H4 (cell line): ENCODE measurements at places on chromosomes 5 and 9. TPM values are rescaled to one million over a fixed set of nuclear protein-coding genes. Genes with fewer than 3 reads are reported as not detected.

ZFYVE16 gene
- total RNA-seq, result 8.5 and 14.4 TPM in 2 replicates

IL4 gene
- not detected in 2 replicates for total RNA-seq

SLC6A19 gene
- total RNA-seq, result not detected in 2 replicates

PCDHB2 gene
- total RNA-seq, result 15.0 and 26.2 TPM in 2 replicates

PAX5 gene
- total RNA-seq, result not detected in 2 replicates

MAMDC2 gene
- not detected in 2 replicates for total RNA-seq

COL23A1 gene
- total RNA-seq, result 0.08 TPM in 1 of 2 replicates, not detected in the other

PCDHGB4 gene
- 0.16 and 0.21 TPM in 2 replicates for total RNA-seq

OLFML2A gene
- 2.8 and 5.5 TPM in 2 replicates for total RNA-seq

PCDHGA12 gene
- total RNA-seq, result 0.14 and 0.76 TPM in 2 replicates

PDE8B gene
- total RNA-seq, result 0.19 TPM in 1 of 2 replicates, not detected in the other

C5orf58 gene
- total RNA-seq, result not detected in 2 replicates

SOHLH1 gene
- total RNA-seq, result not detected in 2 replicates

NUTM2G gene
- not detected in 2 replicates for total RNA-seq

UAP1L1 gene
- total RNA-seq, result 6.6 and 7.4 TPM in 2 replicates

- DNase-seq, result no peak
Observed at GRCh38 chr9:126131066-126132010, 195.3 kb upstream of the MVB12B start.

GRCh38 chr9:74173284-74173683 is 323.9 kb upstream of the RORB start:
- no peak for DNase-seq

- DNase-seq, result no peak
Observed at GRCh38 chr5:20559845-20560244, 571.8 kb upstream of the CDH18 start.

GRCh38 chr5:133287500-133287899 is 235.7 kb downstream of the HSPA4 start:
- DNase-seq, result peak; percentile 47

DNA sequence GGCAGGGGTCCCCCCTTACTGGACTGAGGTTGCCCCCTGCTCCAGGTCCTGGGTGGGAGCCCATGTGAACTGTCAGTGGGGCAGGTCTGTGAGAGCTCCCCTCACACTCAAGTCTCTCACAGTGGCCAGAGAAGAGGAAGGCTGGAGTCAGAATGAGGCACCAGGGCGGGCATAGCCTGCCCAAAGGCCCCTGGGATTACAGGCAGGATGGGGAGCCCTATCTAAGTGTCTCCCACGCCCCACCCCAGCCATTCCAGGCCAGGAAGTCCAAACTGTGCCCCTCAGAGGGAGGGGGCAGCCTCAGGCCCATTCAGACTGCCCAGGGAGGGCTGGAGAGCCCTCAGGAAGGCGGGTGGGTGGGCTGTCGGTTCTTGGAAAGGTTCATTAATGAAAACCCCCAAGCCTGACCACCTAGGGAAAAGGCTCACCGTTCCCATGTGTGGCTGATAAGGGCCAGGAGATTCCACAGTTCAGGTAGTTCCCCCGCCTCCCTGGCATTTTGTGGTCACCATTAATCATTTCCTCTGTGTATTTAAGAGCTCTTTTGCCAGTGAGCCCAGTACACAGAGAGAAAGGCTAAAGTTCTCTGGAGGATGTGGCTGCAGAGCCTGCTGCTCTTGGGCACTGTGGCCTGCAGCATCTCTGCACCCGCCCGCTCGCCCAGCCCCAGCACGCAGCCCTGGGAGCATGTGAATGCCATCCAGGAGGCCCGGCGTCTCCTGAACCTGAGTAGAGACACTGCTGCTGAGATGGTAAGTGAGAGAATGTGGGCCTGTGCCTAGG is at the start of gene CSF2:
TSS of gene CSF2 (plus strand) at position 559 of the 783 bp plus-strand sequence. CDS start at position 594, 35 bp downstream.
- peak; percentile 77 for DNase-seq

GRCh38 chr9:13513286-13513685 is 233.8 kb upstream of the MPDZ start:
- DNase-seq, result no peak

DNA sequence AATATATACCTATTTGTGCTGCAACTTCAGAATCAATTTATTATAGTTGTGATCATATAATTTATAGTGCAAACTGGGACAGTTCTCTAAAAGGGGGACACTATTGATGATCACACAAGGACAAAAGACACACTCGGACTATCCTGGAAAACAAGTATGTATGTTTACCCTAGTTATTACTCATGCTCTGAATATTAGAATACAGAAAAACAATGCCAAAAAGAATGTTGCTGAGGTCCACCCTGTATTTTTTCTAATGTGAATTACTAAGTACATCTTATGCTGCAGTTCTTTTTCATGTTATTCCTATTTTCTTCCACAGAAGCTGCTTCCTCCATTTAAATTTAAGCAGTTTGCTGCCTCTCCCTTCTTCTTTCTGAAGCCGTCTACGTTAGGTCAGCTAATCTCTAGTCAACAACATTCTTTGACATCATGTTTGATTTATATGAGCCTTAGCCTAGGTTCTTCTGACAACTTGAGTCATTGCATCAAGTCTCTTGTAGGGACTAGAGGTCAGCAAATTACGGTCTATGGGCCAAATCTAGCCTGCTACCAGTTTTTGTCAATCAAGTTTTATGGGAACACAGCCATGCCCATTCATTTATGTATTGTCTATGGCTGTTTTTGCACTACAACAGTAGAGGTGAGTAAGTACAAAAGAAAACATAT is 40.1 kb upstream of the PPP3R2 start:
- no peak for DNase-seq

GRCh38 chr5:60811105-60811504 is 33.0 kb downstream of the ELOVL7 start:
- DNase-seq, result no peak

DNA sequence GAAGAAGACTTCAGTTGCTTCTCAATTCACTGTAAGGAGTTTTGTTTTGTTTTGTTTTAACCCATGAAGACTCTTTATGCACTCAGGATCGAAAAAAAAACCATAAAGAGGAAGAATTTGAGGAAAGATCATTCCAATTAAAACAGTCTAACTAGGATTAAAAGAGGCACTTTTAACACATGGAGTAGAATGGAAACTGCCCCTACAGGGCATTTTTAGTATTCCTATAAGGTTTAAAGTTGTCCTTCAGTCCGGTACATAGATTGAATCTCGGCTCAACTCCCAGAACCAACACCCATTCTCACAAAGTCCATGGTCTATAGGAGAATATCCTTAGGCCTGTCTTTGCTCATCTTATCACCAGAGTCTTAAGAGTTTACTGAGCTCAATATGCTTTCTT is 469.6 kb downstream of the DTWD2 start:
- no peak for DNase-seq

DNA sequence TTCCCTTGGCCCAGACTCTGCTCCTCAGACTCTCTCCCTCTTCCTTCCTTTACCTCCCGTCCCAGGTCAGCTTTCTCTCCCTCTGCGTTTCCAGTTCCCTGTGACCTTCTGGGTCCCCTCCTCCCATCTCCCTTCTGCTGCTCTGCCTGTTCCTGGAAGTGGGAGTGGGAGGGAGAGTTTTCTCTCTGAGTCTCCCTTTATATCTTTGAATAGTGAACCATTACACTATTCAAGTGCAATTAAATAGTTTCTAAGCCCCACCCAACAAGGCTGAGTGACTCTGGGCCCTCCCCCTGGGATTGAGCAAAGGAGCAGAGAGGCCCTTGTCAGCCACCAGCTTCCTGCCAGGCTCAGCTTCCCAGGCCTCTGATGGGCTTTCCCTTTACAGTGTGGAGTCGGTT is 34.8 kb downstream of the THBS4 start:
- no peak for DNase-seq

DNA sequence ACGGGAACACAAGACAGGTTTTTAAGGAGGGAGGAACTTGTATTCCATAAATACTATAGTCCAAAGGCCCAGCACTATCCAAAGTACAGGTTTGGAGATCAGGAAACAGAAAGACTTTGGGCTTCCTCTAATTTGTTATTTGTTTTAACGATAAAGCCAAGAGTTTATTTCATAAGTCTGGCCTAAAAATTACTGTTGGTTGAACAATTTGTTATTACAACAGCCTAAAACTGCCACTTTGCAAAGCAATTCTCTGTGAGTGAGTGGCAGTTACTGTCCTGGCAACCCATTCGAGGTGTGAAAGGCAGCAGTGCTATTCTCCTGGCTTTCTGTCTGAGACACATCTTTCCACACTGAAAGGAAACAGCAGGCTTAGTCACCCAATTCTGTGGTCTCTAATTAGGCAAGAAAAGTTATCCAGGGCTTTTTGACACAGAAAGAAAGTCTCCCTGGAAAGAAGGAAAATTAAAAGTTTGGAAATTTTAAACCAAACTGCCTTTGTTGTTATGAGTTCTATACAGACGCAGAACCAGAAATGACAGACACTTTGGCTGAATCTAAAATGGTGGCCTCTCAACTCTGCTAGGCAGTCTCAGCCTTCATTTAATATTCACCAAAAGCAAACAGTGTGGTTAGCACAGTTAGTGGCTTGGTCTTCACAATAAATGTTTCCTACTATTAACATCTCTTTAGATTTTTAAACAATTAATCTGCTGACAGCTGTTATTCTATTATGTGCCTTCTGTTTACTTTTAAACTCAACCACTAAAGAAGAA is 33.9 kb downstream of the PSMB7 start:
- no peak for DNase-seq

DNA sequence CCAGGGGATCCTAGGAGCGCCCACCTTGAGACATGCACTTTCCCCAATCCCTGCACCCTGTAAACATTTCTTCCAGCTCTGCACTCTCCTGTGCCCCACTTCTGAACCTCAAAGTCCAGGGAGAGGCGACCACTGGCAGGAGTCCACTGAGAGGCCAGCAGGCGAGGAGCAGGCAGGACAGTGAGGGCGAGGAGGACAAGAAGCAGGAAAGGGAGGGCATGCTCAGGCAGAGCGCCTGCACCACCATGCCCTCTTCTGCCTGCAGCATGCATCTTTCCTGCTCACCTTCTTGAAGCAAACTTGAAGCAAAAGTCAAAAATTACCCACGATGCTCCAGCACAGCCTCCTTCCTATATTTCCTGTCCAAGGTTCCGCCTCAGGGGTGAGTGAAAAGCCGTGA is 10.1 kb downstream of the ARSB start:
- DNase-seq, result no peak

DNA sequence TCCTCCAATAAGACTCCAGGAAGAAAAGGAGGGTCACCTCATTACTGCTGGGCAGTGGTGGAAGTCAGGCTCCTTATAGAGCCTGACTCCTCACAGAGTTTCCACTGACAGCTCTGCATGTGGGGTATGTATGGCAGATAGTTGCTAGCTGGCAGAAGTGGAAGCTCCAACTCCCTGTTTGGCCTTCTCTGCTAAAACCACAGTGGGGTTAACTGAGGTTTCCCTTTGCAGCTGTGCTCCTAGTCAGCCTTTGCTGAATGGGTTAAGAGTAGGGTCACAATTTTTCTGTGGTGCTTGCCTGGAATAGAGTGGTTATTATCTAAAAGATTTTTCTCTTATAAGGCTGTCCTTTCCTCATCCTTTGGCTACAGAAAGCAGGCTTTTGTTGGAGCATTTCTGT is 327.5 kb downstream of the FBXL17 start:
- DNase-seq, result no peak

DNA sequence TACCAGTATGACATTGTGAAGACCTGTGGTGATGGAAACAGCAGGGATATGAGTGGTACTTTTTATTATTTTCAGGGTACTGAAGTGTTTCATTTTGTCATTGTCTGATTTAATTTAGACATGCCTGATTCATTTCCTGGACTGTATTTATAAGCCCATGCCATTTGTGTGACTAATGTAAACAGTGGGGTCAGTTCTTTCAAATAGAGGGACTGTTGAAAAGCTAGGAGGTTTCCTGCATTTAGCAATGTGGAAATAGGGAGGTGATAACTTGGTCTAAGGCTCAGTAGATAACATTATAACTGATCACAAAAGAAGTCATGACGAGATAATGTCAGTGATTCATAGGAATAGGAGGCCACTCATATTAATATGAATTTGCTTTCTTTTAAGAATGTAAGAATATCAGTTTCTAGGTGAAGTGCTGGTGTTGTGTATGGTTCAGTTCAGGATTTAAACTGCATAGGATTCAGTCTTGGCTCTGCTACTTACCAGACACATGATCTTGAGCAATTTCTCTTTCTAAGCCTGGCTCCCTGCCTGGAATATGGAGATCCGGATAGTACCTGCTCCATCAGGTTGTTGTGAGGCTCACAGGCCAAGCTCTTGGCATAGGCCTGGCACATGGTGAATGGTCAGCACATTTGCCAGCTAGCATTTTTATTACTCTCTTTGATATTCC is 7.5 kb downstream of the RASGRF2 start:
- peak; percentile 95 for DNase-seq

DNA sequence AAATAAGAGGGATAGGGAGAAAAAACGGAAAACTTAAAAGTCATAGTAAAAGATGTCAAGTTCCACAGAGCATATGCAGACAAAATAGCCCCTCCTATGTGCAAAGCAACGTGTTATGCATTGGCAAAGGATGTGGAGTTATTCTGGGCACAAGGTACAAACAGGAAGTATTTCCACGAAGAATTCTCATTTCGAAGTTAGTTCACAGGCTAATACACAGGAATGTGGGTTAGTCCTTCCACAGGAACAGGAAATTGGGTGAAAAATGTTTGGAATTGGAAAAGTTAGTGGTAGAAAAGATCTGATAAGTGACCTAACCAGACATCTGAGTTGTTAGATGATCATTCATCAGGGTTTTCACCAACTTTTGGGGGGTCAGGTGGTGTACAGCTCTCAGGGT is 326.6 kb downstream of the EBF1 start:
- no peak for DNase-seq

DNA sequence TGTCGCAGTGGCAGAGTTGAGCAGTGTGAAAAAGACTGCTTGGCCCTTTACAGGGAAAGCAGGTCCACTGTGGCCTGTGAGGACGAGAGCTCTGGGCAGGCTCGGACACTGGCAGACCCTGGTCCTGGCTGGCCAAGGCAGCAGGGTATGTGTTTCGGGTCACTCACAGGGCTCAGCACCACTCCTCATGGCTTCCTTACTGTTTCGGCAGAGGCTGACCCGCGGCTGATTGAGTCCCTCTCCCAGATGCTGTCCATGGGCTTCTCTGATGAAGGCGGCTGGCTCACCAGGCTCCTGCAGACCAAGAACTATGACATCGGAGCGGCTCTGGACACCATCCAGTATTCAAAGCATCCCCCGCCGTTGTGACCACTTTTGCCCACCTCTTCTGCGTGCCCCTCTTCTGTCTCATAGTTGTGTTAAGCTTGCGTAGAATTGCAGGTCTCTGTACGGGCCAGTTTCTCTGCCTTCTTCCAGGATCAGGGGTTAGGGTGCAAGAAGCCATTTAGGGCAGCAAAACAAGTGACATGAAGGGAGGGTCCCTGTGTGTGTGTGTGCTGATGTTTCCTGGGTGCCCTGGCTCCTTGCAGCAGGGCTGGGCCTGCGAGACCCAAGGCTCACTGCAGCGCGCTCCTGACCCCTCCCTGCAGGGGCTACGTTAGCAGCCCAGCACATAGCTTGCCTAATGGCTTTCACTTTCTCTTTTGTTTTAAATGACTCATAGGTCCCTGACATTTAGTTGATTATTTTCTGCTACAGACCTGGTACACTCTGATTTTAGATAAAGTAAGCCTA is 15.7 kb downstream of the SQSTM1 start:
- peak; percentile 73 for DNase-seq

DNA sequence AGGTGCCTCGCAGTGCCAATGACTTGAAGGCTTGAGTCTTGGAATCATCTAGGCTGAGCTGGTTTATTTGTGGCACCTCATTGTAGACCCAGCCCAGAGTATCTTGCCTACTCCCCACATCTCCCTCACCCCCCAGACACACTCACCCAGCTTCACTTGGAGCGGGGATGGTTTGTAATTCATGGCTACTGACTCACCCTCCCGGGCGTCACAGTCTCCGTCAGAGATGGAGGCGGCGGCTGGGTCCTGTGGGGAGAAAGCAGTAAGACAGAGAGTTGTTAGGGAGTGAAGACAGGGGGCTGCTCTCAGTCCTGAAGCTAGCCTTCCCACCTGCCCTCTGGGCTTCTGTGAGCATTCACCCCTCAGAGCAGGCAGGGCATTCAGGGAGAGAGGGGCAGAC is 29.0 kb upstream of the MYORG start:
- DNase-seq, result no peak
